ENCODE measurements at places on chromosomes 2 and 18. TPM values are rescaled to one million over a fixed set of nuclear protein-coding genes. Genes with fewer than 3 reads are reported as not detected.

GRCh38 chr2:134461511-134461910 is 207.6 kb downstream of the MGAT5 start:
- H3K4me3 ChIP-seq: no peak overlapping the region
- no peaks in the 10 kb centered on the region for H3K27me3 ChIP-seq
- H3K36me3 ChIP-seq: no peaks in the 10 kb centered on the region
- H3K4me1 ChIP-seq: no peaks in the 10 kb centered on the region
- H3K27ac ChIP-seq: no peak overlapping the region
- DNase-seq: no peak

GREB1 gene
- 232 TPM for total RNA-seq

ZNF532 gene
- 54.0 TPM for total RNA-seq

ARHGAP25 gene
- total RNA-seq: 8.5 TPM

DNA sequence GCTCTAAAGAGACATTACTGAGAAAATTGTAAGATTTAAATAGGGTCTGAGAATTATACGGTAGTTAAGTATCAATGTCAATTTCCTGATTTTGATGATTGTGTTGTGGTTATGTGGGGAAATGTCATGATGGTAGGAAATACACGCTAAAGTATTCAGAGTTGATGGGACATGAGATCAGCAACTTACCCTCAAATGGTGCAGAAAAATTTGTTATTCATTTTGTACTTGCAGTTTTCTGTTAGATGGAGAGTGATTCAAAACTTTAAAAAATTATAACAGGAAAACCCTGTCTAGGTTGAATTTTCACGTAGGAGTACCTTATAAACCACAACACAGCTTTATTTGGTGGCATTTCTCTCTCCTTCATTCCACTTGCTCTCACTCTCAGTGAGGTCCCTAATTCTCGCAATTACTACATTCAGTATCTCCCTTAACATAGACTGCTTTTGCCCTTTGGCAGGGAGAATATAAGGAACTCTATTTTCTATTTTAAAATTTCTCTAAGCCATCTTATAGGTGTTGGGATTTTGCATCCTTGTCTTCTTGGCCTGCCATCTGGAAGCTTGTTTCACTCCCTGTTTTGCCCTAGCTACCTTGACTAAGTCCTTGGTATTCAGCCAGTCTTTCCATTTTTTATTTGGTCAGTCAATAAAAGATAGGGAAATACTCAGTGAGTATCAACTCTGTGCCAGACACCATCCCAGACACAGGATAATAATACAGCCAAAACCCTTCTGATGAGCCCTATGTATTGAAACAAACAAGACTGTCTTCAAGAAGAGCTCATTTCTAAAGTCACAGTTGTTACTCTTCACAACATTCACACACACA is 550.6 kb upstream of the ACVR2A start:
- H3K4me3 ChIP-seq: no peak overlapping the region
- H3K27ac ChIP-seq: no peak overlapping the region
- no peaks in the 10 kb centered on the region for H3K27me3 ChIP-seq
- DNase-seq: no peak
- peaks cover 1% of the 10 kb centered on the region for H3K4me1 ChIP-seq

- no peak for DNase-seq
- peaks cover 2% of the 10 kb centered on the region for H3K4me1 ChIP-seq
- H3K27ac ChIP-seq: no peak overlapping the region
- no peaks in the 10 kb centered on the region for H3K36me3 ChIP-seq
Observed at GRCh38 chr2:190809139-190809764, 71.4 kb upstream of the GLS start.

- DNase-seq: no peak
- H3K4me1 ChIP-seq: no peaks in the 10 kb centered on the region
- H3K4me3 ChIP-seq: no peak overlapping the region
- no peaks in the 10 kb centered on the region for H3K36me3 ChIP-seq
- H3K27ac ChIP-seq: no peak overlapping the region
- no peaks in the 10 kb centered on the region for H3K27me3 ChIP-seq
Observed at GRCh38 chr2:10765461-10765860, 44.0 kb downstream of the ATP6V1C2 start.

GRCh38 chr18:74669136-74669798 is 71.6 kb downstream of the ZNF407 start:
- no peak for DNase-seq
- H3K27ac ChIP-seq: no peak overlapping the region
- no peak overlapping the region for H3K4me3 ChIP-seq
- no peaks in the 10 kb centered on the region for H3K27me3 ChIP-seq
- H3K36me3 ChIP-seq: no peaks in the 10 kb centered on the region

GRCh38 chr18:63119647-63120046 is 199.9 kb downstream of the BCL2 start:
- no peak overlapping the region for H3K4me3 ChIP-seq
- H3K27me3 ChIP-seq: no peaks in the 10 kb centered on the region
- H3K36me3 ChIP-seq: no peaks in the 10 kb centered on the region
- peak; percentile 33 for DNase-seq

DNA sequence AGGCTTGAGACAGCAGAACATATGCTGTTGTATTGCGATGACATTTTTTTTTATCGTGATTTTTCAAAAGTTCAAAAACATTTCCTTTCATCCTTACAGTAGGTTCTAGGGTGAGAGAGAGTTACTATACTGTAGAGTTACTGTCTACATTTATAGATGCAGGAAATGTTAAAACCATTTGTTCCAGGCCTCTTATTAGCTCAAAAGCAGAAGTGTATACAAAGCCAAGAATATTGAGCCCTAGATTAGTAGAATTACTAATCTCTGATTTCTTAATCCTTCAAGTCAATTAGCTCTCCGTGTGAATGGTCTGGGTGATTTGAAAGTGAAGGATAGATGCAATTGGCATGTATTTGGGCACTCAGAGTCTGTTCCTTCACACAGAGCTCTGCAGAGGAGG is 73.1 kb downstream of the MAPRE2 start:
- peaks cover 11% of the 10 kb centered on the region for H3K4me1 ChIP-seq
- no peak overlapping the region for H3K4me3 ChIP-seq
- H3K27me3 ChIP-seq: no peaks in the 10 kb centered on the region
- DNase-seq: no peak

GRCh38 chr18:49980896-49981295 is 167.6 kb upstream of the ACAA2 start:
- no peaks in the 10 kb centered on the region for H3K4me1 ChIP-seq
- H3K27ac ChIP-seq: no peak overlapping the region
- H3K27me3 ChIP-seq: no peaks in the 10 kb centered on the region
- H3K4me3 ChIP-seq: no peak overlapping the region
- H3K36me3 ChIP-seq: no peaks in the 10 kb centered on the region

DNA sequence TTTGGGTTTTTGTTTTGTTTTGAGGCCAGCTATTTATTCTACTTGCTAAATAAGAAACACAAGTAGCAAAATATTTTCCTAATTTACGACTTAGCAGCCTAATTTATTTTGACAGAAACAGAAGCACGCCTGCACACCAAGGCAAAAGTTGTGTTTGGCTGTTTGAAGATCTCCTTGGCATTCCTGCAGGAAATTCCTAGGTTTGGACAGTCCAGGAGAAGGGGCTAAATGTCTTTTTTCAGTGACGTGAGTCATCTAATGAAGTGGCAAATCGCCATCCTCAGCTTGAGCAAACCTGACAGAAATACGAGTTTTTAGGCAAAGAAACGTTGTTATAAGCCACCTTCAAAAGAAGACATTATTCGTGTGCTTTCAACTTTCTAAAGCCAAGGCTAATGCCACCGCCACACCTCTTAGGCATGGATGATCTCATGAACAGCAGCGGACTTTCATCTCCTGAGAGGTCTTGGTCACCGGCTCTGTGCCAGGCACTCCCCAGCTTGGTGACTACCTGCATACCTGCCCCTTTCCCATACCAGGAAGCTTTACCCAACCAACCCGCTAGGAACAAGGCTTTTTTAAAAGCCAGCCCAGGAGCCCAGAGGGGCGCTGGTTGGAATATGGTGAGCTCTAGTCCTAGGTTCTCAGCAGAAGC is 30.9 kb downstream of the STK39 start:
- no peaks in the 10 kb centered on the region for H3K36me3 ChIP-seq
- no peaks in the 10 kb centered on the region for H3K4me1 ChIP-seq

TRMT61B gene
- total RNA-seq: 18.4 TPM

ME2 gene
- total RNA-seq: 33.7 TPM

KCNIP3 gene
- 16.5 TPM for total RNA-seq

RAB17 gene
- total RNA-seq: 4.3 TPM

DNA sequence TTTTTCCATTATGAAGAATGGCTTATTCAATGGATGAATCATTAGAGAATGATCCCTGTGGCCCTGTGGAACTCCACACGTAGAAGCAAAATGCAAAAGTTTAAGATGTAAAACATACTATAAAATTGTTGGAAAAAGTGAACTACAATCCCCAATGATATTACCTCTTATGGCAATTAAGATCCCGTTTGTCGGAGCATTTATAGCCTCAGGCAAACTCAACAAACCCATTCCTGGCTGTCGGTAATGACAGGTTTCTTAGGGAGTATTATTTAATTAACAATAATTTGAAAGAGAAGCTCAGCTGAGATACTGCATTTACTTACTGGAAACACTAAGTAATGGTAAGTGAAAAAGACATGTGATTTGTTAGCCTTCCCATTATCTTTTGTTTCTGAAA is 138.3 kb downstream of the CDH20 start:
- H3K4me1 ChIP-seq: no peaks in the 10 kb centered on the region
- no peak overlapping the region for H3K27ac ChIP-seq
- no peak overlapping the region for H3K4me3 ChIP-seq
- no peaks in the 10 kb centered on the region for H3K36me3 ChIP-seq
- no peak for DNase-seq
- H3K27me3 ChIP-seq: no peaks in the 10 kb centered on the region

PRKAG3 gene
- not detected for total RNA-seq

DNA sequence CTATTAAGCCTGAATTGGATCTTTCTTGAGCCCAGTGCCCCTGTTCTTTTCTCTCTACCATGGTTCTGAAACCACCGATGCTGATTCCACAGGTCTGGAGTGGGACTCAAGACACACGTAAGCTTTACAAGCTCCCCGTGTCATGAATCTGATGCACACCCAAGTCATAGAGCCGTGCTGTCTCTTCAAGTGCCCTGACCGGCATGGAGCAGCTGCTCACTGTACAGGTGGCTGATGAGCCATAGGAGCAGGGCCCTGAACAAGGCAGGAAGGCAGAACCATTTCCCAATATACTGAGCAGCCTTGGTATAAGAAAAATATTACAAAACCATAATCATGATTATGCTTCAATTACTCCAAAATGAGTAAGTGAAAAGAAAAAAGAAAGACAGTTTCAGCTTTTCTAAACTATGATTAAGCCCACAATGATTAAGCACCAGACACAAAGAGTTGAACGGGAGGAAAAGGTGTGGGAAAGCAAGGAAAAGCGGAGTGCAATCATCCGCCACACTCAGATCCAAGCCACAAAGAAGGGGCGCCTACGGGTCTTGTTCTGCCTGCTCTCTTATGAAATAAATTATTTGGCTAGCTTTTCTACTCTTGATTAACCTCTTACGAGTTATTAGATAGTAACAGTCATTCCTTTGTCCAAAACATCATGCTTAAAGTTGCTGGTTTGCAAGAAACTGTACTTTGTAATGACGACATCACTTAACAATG is 41.7 kb downstream of the NOL10 start:
- DNase-seq: no peak
- no peak overlapping the region for H3K4me3 ChIP-seq
- H3K4me1 ChIP-seq: no peaks in the 10 kb centered on the region
- H3K27ac ChIP-seq: no peak overlapping the region

DNA sequence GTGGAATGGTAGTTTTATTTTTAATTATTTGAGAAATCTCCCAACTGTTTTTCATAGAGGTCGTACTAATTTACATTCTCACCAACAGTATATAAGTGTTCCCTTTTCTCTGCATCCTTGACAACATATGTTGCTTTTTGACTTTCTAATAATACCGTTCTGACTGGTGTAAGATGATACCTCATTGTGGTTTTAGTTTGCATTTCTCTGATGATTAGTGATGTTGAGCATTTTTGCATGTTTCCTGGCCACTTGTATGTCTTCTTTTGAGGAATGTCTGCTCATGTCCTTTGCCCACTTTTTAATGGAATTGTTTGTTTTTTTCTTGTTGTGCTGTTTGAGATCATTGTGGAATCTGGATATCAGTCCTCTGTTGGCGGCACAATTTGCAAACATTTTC is 242.5 kb downstream of the ZNF521 start:
- no peaks in the 10 kb centered on the region for H3K36me3 ChIP-seq
- no peak overlapping the region for H3K27ac ChIP-seq
- no peak overlapping the region for H3K4me3 ChIP-seq
- H3K4me1 ChIP-seq: peaks cover 3% of the 10 kb centered on the region

- H3K36me3 ChIP-seq: no peaks in the 10 kb centered on the region
- no peaks in the 10 kb centered on the region for H3K27me3 ChIP-seq
- no peak overlapping the region for H3K27ac ChIP-seq
Observed at GRCh38 chr18:7725473-7725872, 158.4 kb downstream of the PTPRM start.

DNA sequence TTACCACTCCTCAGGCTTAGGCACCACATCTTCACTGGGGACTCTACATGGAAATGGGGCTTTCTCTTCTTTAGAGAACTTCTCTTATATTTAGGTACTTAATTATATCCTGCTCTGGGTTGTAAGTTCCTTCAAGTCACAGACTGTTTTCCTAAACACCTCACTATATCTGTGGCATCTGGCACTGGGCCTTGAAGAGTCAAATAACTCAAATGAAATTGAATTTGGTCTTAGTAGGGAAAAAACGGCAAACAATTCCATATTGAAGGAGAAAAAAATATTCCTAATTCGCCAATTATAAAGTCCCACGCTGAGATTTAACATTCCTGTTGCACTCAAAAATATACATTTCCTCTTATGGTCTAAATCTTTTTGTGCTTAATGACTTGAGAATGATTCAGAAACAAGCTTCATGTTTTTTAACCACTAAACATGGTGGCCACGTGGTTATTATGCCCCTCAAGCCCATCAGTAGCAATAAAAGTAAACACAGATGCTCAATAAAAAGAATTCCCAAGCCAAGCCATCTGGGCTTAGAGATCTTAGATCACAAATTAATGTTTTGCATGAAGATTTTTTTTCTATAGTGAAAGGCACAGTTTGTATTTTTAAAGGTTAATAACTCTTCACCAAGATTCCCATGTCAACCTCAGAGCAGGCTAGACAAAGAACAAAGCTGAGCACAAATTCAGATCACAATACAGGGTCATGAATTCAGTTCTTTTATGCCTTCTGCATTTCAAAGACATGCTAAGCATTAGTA is 105.5 kb upstream of the SYT4 start:
- no peaks in the 10 kb centered on the region for H3K4me1 ChIP-seq
- H3K36me3 ChIP-seq: no peaks in the 10 kb centered on the region
- no peak overlapping the region for H3K4me3 ChIP-seq
- DNase-seq: no peak
- no peaks in the 10 kb centered on the region for H3K27me3 ChIP-seq
- H3K27ac ChIP-seq: no peak overlapping the region

DNA sequence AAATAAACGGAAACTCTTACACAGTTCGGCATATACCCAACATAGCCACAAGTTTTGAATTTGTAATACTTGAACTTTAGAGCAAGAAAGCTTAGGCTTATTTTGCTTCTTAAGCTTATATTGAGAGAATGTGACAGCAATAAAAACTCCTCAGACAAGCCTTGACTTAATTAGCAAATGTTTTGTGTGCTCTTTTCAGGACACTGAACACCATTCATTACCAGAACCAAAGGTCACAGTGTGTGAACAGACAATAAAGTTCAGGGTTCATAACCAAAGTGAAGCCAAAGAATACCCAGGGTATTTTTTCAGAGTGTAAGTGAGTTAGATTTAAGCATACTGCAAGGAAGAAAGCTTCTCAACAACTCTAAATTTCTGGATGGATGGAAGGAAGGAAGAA is 605.8 kb downstream of the METTL4 start:
- no peaks in the 10 kb centered on the region for H3K27me3 ChIP-seq
- no peak overlapping the region for H3K4me3 ChIP-seq
- H3K4me1 ChIP-seq: no peaks in the 10 kb centered on the region
- no peaks in the 10 kb centered on the region for H3K36me3 ChIP-seq
- no peak for DNase-seq

ARMC9 gene
- total RNA-seq: 29.9 TPM

SEPTIN10 gene
- total RNA-seq: 74.8 TPM

All from ovary (tissue), 10 donors.